ENCODE measurements at places on chromosomes 3 and 15.

- no peak for DNase-seq
Measured at GRCh38 chr15:35546511-35547381, 781 bp upstream of the DPH6 start.

DNA sequence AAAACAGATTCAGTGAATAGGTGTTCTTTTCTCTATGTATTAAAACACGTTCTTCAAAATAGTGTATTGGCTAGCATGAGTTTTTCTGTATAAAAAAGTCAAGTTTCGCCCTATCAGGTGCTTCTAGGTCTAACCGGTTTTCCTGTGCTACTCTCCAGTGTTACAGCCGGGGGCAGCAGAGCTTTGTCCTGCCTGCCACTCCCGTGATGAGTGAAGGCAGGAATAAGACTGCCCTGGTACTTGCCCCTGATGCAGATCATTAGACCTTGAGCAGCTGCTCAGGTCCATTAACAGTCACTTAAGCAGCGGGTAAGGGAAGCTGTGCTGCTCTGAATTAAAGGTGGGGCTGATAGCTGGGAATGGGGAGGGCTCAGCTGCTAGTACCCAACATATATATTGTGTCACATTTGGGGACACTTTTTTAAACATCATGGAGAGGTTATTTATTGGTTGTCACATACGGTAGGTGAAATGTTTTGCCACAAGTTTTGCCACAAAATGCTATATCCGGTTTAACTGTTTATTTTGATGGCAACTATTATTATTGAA lies 1.3 kb upstream of the UNC13C start:
- no peak for DNase-seq

GRCh38 chr3:181725131-181725731 lies 13.5 kb downstream of the SOX2 start:
- DNase-seq, result no peak

GRCh38 chr3:171321559-171322360 lies 138.4 kb downstream of the TNIK start:
- DNase-seq, result no peak

GRCh38 chr3:154161806-154162205 lies 40.6 kb downstream of the ARHGEF26 start:
- DNase-seq, result no peak

- peak; percentile 21 for DNase-seq
Measured at GRCh38 chr3:39668420-39668819, 141.0 kb upstream of the MYRIP start.

GRCh38 chr3:156366559-156366958 lies 188.4 kb downstream of the SSR3 start:
- DNase-seq, result no peak

GRCh38 chr15:50747523-50747922 lies 18.0 kb downstream of the SPPL2A start:
- DNase-seq, result no peak

DNA sequence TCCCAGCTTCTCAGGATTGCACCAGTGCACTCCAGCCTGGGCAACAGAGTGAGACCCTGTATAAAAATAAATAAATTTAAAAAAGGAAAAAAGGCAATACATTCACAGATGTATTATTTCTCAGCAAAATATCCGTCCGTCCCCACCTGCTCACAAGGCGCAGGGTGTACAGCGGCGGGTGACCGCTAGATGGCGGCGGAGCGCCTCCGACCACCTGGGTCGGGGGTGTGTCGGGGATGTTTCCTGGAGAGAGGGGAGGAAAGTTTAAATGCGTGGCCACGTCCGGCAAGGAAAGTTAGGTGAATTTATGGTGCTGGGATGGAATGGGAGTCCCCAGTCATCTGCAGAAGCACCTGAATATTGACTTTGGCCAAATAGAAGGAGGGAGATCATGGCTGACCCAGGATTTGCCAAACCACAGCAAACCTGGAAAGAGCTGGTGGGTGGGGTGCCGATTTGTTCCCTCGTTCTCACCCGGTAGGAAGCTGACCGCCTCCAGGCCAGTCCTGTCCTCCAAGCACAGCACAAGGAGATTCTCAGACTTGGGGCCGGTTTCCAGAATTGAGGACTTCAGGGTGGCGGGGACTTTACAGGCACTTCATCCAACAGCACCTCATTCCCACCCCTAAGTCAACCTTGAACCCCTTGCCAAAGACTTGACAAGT lies 88.3 kb downstream of the TMEM266 start:
- DNase-seq, result no peak

DNA sequence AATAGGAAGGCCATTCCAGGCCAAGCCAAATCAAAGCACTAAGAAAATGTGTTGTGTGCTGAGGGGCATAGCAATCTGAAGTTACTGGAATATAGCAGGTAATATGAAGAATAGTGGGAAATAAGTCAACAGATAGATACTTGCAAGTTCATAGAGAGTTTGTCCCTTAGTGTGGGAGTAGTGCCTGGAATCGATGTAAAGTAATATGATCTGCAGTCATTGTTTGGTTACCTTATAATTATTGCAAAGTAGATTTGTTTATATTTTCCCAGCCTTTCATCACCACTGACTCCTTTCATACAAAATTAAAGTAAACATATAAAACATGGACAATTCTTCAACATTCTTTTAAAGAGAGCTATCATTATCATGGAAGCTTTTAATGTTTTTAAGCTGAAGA lies 420.9 kb upstream of the NECTIN3 start:
- peak; percentile 6 for DNase-seq

GRCh38 chr3:24937780-24938179 lies 443.1 kb upstream of the THRB start:
- DNase-seq, result no peak

DNA sequence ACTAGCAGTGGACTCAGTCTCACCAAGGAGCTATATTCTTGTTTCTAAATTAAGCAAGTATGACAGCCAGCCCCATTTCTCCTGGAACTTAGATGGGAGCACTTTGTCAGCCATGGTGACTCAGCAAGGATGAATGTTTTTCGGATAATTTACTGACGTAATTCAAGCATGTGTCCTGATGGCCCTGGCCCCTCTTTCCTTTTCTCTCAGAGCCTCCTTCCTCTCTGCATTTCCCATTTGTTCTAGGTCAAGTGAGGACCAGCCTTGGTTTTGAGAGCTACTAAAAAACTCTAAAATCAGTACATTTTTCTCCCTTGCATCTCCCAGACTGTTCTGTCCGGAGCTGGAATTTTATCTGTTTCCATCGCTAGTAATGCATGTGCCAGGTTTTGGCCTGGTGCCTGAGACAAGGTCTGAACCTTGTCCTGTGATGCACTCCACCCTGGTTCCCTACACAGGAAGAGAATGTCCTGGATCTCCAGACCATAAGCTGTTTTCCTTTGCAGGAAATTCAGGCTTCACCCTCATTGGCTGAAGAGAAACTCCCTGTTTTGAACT lies 256.6 kb upstream of the ROPN1 start:
- DNase-seq, result peak; percentile 73

DNA sequence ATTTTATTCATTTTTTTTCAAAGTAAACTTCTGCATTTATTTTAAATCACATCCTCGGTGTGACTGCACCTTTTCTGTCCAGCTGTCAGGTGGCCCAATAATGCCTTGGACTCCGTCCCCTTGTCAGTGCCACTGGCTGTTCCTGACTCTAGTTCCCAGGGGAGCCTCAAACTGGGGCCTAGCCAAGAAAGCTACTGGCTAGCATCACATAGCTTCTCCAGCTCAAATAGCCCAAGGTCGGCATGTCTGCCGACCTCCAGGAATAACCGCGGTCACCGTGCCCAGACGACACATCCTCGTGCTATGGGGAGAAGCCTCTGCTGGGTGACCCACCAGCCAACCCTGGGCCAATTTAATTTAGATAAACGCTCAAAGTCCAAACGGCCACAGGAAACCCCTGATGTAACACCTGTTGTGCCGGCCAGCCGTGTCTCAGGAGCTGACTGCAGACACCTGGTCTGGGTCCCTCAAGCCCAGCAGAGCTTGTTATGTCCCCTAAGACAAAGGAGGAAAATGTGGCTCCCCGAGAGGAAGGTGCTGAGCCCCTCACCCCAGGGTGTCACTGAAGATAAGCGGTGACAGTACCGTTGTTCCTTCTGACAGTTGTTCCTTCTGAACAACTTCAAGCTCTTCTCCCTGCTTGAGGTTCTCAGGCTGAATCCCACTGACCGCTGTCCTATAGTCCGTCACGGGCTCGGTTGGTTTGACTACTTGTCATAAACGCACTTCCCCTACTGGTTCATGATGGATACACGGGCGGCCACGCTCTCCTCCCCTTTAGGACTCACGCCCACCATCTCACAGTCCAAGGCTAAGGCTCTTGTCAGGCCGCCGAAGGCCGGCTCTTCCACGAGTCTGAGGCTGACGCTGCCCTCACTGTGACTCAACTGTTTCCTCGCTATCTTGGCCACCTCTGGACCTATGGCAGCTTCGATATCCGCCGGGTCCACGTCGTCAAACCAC lies 126.2 kb downstream of the KLF13 start:
- no peak for DNase-seq

DNA sequence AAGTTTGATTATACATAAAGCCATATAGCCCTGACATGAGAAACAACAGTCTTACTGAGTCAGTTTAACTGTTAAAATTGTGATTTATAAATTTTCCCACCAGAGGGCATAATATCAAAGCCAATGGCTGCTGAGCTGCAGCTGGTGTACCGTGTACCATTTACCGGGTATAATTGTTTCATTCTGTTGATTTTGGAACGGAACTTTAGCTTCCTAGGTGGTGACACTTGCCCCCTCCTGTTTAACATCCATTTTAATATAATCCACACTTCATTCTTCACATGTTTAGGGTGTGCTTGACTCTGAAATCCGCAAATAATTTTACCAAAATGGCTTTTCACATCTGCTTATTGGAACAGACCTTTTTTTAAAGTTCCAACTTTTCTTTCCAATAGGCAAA lies 72.8 kb downstream of the SLC9A9 start:
- DNase-seq, result no peak

DNA sequence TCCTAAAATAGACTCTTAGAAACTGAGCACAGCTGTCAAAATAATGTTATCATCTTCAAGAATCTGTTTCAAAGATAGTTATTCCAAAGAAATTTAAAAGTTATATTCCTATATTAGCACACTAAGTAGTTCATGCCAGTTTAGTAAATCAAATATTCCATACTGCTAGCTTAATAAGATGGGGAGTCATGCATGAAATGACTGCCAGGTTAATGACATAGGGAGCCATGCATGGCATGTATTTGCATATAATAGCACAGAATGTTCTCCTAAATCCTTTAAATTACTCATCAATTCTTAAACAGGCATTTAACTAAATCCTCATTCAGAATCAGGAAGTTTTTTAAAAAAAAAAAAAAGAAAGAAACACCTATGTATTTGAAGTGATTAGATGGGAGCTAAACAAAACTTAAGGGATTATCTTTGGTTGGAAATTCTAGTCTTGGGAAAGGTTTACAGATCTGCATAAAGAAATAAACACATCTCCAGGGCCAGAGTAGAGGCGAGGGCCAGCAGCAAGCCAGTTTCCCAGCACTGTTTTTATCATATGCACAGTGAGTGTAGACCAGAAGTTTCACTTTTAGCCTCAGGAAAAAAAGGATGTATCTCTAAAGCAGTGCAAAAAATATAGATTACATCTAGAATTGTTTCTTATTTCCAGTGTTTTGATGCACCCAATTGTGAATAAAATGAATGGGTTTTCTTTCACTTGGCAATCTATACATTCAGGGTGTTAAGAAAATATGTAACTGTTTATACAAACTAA lies 366.4 kb upstream of the AGTR1 start:
- no peak for DNase-seq

DNA sequence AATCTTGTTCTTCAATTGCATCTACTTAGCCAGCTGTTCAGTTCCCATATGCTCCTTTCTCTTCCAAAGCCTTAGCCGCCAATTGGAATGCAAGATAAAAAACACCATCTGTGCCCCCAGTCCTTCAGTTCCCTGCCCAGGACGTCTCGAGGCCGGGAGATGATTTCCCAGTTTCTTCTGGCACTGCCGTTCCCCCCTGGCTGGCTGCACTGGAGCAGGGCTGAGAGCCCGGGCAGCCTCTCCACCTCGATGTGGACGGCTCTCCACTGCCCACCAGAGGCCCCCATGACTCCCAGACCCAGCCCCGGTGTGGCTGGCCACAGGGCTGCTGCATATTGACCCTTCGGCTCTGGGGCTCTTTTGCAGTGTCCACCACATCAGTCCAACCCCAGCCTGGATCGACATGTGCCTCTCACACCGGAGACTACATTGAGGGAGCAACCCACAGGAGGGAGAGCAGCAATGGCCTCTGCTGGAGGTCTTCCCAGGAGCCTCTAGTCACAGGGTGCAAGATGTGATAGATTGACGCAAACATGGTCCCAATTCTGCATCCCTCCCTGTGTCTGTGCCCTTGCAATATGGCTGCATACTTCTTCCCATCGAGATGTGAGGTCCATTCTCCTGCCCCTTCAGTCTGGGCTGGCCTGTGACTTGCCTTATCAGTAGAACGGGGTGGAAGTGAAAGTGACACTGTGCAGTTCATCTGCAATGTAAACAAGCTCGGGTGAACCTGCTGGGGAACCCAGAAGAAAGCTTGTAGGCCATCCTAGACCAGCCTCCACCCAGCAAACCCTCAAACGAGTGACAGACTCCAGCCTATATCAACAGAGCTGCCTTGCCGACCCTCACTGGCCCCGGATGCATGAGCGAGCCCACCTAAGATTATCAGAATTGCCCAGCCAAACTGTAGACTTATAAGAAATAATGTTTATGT lies 52.3 kb upstream of the PRR20G start:
- DNase-seq, result no peak

DNA sequence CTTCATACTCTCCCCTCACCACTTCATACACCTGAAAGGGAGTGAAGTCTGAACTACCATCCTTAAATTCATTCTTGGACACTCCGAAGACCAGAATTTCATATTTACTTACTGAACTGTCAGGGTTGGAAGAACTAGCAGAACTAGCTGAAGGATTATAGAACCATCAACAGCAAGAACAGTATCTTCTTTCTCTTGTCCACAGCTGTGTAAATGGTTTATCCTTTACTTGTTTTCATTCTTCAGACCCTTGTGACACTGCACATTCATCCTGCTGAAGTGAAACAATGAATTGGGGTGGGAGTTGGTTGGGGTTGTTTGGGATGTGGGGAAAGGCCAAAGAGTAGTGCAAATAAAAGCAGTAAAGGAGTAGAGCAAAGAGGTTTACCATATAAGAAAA lies 350.9 kb downstream of the ZIC1 start:
- DNase-seq, result no peak

GRCh38 chr3:33278163-33278562 lies 921 bp downstream of the FBXL2 start:
- DNase-seq, result no peak

DNA sequence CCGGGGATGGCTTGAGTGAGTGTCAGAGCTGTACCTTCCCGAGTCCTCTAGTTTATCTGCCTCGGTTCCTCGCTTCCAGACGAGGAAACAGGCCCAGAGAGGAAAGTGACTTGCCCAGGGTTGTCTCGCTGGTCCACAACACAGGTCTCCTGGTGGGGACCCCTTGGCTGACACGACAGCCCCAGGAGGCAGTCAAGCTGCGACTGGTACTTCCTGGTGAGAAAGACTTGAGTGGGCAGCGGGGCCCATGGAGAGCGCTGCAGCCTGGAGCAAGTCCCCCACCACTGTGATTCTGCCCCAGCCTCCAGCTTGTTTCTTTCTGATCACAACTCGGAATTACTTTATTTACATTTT lies 600 bp upstream of the CHRNA5 start:
- no peak for DNase-seq

All from skeletal muscle cell (primary cell).